ENCODE measurements at places on chromosomes 1 and 21. TPM values are rescaled to one million over a fixed set of nuclear protein-coding genes. Genes with fewer than 3 reads are reported as not detected.

DNA sequence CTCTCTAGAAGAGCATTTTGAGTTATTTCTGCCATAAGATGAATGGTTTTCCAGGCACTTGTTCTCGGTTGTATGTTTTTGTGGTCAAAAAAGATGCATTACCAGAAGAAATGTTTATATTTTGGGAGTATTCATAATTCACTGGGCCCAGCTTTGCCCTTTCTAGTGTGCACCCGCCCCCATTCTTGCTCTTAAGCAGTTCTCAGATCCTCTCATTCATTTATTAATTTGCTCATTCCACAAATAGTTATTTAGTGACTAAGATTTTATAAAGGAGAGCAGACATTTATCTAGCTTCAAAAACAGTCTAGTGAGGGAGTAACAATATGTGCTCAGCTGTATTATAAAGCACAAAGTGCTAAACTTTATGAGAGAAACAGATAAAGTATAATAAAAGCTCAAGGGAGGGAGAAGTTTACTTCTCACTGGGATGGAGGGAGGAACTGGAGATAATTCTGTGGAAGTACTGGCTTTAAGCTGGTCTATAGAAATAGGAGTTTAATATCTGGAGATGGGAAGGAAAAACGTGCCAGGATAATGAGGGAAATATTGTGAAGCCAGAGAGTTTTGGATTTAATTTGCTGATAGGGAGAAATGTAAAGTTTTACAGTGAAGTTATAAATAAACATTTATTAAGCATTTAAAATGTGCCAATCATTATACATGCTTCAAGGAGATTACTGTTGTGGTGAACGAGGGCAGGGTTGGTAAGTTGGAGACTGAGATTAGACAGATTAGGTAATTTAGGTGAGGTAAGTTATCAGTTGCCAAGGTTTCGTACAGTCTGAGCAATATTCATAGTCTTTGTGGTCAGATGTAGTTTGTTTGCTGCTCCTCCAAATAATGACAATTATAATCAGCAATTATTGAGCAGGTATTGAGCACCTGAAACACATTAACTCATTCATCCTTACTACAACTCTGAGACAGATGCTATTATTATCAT, 9.1 kb upstream of the MACF1 start:
- no peak for DNase-seq

TRIM17 gene
- total RNA-seq, result not detected

GRCh38 chr1:54883349-54884102, 3.5 kb downstream of the DHCR24 start:
- no peak for DNase-seq

IL19 gene
- total RNA-seq, result not detected

DNA sequence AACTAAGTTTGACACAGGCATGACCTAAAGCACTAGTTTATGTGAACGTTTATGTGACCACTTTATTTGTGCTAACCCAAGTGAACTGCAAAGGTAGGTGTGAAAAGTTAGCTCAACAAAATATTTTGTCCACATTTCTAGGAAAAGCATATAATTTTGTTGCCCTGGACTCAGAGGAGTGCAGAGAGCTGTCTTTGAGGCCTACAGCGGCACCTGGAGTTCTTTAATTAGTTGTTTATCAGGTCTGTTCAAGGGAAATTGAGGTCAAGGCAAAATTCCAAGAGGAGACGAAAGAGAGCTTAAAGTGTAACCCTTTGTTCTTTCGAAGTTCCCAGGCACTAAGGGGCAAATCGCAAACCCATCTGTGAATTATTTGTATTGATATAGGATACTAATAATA, 1.3 kb downstream of the GIPC2 start:
- DNase-seq, result no peak

- DNase-seq, result peak; percentile 51
Measured at GRCh38 chr1:181423301-181423918, 59.9 kb upstream of the CACNA1E start.

AGBL4 gene
- total RNA-seq, result not detected

DNA sequence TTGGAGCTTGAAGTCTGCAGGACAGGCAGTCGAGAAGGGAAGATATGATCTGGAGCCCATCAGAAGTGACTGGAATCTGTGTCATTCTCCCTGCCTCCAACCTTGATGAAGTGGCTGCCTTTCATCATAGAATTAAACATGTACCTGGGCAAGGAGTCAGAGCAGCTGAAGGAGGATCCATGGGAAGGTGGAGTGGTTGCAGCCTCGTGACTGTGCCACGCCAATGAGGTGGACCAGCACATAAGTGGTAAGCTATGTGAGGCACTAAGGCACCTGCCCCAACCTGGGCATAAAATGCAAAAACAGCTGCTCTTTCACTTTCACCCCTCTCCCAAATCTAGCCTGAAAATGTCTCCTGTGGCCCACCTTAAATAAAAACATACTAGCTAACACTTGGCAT, 7.3 kb downstream of the SLC22A15 start:
- no peak for DNase-seq

- DNase-seq, result no peak
Measured at GRCh38 chr1:151143057-151143435, 3.4 kb downstream of the SEMA6C start.

- no peak for DNase-seq
Measured at GRCh38 chr1:186869526-186870228, 40.9 kb downstream of the PLA2G4A start.

DNA sequence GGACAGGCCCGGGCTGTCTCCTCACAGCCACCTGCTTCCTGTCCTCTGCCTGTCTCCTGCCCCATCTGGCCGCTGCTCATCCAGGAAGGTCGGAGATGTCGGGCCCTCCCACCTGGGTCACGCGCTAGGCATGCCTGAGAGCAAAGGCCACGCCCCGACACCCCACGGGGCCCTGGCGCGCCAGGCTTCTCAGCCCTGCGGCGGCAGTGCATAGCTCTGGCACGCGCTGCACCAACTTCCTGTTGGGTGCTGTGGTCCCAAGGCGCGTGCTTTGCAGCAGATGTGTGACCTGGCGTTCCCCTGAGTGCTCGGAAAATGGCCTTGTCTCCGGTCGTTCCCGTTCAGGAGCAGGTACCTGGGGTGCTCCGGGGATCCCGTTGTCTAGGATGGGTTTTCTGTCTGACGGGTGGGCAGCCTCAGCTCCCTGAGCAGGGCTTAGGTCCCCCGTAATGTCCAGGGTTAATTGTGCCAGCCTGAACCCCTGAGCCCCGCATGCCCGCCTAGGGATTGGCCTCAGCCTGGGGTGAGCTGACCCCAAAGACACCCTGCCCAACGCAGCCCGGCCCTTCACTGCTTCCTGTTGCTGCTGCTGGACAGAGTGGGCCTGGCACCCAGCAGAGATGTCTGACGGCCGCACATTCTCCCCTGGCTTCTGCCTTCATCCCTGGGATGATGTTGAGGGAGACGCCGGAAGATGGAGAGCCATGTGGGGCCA, 19.4 kb upstream of the KCNAB2 start:
- DNase-seq, result peak; percentile 76

DNA sequence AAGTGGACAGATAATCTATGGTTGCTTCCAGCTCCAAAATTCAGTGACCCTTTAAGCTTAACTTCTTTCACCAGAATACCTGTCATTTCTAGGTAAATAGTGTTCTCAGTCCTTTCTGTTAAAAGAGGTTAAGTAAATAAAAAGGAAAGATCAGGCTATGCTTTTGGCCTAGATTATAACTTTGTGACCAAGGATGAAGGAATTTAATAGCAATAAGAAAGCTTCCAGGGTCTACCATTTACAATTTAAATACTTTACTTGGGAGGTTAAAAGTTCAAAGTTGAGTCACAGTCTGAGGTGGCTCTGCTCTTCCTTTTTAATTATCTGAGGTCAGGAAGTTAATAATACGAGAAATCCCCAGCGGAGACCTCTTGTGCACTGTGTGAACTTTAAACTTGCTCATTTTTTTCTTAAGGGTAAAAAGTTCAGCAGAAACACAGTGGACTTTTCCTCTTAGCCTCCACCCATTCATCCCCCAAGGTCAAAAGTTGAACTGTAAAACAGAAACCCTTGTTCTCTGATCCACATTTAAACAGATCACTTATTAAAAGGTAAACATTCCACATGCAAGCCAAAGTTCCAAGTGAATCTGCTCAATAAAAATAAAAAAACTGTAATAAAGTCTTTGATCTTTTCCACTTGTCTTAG, 187.1 kb downstream of the NRIP1 start:
- peak; percentile 49 for DNase-seq

FAM43B gene
- total RNA-seq, result 0.29 TPM

DNA sequence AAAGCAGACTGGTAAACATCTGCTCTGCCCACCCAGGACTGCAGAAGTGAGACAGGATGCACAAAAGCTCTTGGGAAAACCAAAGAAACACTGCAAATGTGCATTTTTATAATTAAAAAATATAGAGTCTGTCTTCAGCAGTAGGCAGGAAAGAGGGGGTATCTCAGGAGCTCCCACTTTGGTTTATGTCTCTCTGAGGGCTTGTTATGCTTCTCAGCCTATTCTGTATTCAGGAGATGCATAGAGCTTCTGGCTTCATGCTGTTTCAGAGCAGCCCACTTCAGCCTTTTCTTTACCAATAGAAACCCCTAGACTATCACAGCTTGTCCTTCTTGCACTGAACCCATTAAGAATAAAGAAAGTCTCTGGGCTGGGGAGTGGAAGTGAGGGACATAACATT, 148.0 kb downstream of the ROR1 start:
- no peak for DNase-seq

GRCh38 chr21:30232011-30232410, 16.1 kb upstream of the CLDN8 start:
- DNase-seq, result no peak

DNA sequence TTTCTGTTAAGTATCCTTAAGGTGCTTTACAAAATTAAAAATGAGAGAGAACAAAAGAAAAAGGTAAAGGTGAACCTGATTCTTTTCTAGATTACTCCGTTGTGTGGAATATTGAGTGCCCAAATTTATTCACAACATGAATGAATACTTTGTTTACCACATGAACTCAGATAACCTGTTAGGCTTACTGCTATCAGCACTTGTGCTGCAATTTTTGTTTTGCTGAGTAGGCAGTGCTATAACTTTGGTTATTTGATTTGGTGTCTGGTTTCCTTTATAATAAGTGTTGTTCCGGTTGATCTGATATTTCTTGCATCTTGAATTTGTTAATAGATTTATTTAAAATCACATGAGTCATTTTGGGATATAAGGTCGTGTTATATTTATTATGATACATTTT, 195.9 kb downstream of the NEGR1 start:
- no peak for DNase-seq

- DNase-seq, result no peak
Measured at GRCh38 chr1:29828526-29829447, 592.5 kb downstream of the PTPRU start.

GRCh38 chr1:222109836-222110235, 367.9 kb upstream of the DUSP10 start:
- DNase-seq, result no peak

BEND5 gene
- total RNA-seq, result 3.1 TPM

TACSTD2 gene
- total RNA-seq, result not detected

CIART gene
- not detected for total RNA-seq

GRCh38 chr1:246218686-246219085, 288.4 kb downstream of the SMYD3 start:
- no peak for DNase-seq

GRCh38 chr1:102661481-102661880, 446.8 kb downstream of the COL11A1 start:
- DNase-seq, result no peak

GRCh38 chr1:159181328-159182024, 10.1 kb downstream of the CADM3 start:
- no peak for DNase-seq

GRCh38 chr1:205570796-205571537, 60.8 kb downstream of the ELK4 start:
- DNase-seq, result no peak

GRCh38 chr1:19327301-19327700, 15.2 kb downstream of the SLC66A1 start:
- no peak for DNase-seq

DNA sequence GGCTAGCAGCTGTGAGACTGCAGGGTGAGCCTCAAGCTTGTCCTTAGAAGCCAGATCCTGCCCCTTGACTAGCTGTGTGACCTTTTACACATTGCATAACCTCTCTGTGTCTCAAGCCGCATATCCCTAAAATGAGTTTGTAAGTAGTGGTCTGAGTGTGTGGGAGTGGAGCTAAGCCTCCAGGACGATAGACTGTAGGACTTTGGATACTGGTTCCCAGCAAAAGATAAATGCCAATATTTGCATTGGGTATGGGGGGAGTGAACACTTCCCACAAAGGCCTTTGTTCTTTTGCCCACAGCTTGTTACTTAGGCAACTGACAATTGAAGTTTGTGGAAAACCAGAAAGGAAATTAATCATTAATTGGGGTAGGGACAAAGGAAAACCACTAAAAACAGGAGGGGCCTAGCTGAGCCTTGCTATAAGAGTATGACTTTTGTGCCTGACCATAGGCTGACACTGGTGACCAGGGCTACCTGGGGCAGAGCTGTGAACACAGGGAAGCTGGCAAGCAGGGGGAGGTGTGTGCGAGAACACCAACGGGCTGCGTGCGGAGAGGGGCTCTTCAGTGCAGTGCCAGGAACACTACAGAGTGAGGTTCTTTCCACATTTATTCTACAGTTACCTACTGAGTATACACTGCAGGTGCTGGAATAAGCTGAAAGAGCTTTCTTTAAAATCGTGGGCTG, 102.4 kb upstream of the ETV3 start:
- no peak for DNase-seq

GRCh38 chr1:169594391-169594790, 8.1 kb upstream of the F5 start:
- DNase-seq, result no peak

GRCh38 chr1:18299441-18300338, 181.0 kb upstream of the KLHDC7A start:
- DNase-seq, result peak; percentile 25

- DNase-seq, result no peak
Measured at GRCh38 chr1:18666317-18666920, 35.8 kb downstream of the PAX7 start.

All from Daoy (cell line).